Fibroblast of gingiva (primary cell): ENCODE measurements at places on chromosomes 6 and 20.

DNA sequence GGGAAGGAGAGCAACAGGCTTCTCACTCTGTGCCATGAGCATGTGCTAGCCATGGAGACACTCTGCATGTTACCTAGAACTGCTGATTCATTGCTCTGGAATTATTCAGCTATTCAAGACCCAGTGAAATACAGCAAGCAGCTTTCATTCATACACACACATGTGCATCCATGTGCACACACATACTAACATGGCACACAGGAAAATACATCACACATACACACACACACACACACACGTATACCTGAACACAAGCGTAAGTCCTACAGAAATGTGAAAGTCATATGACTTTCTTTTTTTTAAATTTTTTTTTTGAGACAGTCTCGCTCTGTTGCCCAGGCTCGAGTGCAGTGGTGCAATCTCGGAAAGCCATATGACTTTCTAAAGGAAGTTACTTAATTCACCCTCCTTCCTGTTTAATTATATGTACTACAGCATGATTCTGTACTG is 108.2 kb upstream of the NFATC2 start:
- peak; percentile 39 for DNase-seq

DNA sequence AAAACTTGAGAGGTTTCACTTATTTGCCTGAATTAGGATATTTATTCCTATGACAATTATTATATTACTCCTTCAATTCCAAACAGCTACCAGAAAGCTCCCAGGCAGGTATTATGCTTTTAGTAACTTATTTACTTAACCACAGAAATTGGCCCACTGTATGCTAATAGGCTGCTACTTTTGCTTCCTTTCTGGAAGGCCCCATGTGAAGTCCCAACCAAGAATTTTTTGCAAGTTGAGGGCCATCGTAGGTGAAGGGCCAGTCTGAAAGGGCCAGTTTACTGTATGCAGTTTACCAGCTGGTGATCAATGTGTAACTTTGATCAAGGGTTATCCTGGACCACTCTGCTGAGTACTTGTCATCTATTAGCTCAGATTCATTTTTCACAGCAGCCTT is 45.0 kb downstream of the EDN1 start:
- DNase-seq, result no peak

DNA sequence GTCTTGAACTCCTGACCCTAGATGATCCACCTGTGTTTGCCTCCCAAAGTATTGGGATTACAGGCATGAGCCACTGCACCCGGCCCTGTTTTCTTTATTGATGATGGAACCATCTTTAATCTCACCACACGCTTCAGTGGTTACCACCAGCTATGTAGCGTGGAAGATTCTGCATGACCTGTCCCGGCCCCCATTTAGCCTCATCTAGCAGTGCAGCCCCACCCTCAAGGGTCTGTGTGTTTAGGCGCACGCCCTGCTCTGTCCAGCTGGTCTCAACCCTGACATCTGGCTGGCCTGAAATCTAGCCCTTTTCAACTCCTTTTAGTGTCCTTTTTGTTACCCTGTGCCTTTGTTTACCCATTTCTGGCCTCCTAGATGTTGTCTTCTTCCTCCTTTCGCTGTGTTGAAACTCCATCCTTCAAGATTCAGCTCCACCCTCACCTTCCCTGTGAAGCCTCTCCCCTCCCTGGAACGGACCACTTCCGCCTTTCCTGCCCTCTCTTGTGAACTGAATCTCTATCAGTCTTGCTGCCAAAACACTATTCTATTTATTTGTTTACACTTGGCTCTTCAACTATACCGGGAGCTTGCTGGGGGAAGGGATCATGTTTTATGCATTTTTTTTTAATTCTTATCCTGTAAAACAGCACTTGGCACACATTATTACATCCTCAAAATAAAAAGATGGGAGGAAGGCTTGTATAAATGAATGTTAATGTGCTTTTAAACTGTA is 101.0 kb upstream of the MTHFD1L start:
- no peak for DNase-seq

GRCh38 chr6:39251406-39251805 is 22.1 kb upstream of the KCNK5 start:
- no peak for DNase-seq
